ENCODE measurements at places on chromosomes 12 and 14.

GRCh38 chr14:97975216-97975615 is 1178.0 kb downstream of the VRK1 start:
- DNase-seq = no peak

DNA sequence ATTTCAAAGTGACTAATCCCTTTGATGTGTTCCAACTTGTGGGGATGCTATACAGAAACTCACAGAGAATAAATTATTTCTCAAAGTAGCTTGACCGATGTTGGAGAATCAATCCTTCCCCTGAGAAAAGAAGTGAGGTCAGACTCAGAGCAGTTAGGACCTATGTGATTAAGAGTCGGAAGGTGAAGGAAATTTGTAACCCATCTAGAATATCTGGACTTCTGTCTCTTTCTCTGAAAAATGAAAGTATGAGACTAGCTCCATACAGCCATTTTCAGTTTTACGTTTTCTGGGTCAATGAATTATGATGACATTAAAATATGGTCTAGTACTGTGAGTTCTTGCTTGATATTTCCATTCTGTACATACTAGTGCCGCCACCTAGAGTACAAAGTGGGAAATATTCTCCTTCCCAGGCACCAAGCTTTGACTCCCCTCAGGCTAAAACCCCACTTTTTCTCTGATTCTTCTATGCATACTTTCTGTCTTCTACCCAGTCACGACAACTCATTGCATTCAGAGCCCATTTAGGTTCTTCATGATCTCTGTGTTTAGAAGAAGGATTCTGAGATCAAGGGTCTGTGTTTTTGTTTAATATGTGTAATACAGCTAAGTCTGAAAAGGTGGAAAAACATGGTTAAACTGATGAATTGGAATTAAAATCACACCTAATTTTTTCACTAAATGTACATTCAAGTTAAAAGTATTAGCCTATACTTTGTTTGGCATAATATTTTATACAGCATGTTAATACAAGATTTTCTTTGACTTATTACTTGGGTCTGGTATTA is 6.9 kb upstream of the NTS start:
- DNase-seq = no peak

GRCh38 chr12:71134405-71134804 is 23.4 kb downstream of the TSPAN8 start:
- no peak for DNase-seq

- no peak for DNase-seq
These were observed 2.0 kb downstream of the INTS13 start for GRCh38 chr12:26935636-26936378.

DNA sequence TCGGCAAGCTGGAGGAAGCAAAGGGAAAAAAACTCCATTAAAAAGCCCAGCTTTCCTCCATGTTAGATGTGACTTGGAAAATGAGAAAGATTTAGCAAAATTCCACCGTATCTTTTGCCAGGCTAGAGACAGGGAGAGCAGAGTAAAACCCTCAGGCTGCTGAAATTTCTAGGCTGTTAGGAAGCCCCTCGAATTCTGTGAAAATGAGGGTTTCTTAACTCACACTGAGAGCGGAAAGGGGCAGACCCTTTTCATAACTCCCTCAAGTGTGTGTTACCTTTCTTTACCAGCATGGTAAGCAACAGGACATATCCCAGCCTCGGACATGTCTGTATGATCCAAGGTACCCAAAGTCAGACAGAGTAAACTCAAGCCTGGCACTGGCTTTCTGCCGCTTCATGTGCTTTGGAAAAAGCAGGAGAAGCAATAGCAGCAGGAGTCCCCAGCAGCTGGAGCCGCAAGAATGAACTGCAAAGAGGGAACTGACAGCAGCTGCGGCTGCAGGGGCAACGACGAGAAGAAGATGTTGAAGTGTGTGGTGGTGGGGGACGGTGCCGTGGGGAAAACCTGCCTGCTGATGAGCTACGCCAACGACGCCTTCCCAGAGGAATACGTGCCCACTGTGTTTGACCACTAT is at the start of gene RHOJ:
Gene RHOJ, plus strand, starts transcription at position 37 of the 637 bp plus-strand sequence. Its CDS starts 427 bp downstream, at position 464.
- DNase-seq = no peak

All from stimulated activated CD4-positive, alpha-beta T cell treated with anti-CD3 and anti-CD28 coated beads, Interleukin-4, amount 100 ng/mL, for 48 hours (primary cell).